Stimulated activated CD4-positive, alpha-beta T cell treated with anti-CD3 and anti-CD28 coated beads, Interleukin-2, amount 100 ng/mL, for 48 hours (primary cell): ENCODE measurements at places on chromosomes 5 and 9.
A peak's percentile ranks its signal among the peaks of the same experiment; 100 is the strongest.

GRCh38 chr5:155815248-155815647, 511.7 kb upstream of the SGCD start:
- no peak for DNase-seq

DNA sequence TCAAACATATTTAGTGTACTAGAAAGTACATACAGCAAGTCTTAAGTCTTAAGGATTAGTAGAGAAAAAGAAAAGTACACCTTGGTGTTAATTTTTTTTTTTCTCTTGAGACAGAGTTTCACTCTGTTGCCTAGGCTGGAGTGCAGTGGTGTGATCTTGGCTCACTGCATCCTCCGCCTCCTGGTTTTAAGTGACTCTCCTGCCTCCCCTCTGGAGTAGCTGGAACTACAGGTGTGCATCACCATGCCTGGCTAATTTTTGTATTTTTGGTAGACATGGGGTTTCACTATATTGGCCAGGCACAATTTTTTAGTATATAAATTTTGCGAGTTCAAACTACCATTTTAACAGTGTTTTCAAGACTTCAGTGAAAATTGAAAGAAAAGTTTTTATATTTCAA, 1941.1 kb upstream of the CDH6 start:
- no peak for DNase-seq

DNA sequence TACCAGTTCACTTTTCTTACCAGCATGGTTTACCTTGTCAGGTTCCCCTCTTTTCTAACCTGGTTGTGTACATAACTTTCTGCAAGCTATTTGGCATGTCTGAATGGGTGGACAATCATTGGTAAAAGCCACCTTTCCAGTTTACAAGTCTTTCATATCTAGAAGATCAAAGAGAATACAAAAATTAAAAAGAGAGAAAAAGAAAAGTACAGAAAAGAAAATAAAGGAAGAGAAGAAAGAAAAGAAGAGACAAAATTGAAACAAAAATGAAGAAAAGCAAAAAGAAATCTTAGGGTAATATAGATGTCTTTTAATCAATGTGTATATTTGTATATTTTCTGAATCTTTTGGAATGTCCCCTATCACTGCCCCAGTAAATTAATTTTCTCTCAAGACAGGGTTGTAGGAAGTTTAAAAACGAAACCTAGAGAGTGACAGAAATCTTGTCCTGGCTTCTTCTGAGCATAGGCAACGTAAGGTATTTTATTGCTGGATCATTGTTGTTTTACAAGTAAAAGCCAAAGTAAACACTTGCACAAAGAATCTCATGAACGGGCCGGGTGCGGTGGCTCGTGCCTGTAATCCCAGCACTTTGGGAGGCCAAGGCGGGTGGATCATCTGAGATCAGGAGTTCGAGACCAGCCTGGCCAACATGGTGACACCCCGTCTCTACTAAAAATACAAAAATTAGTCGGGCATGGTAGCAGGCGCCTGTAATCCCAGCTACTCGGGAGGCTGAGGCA, 98.7 kb upstream of the IFNE start:
- DNase-seq, result no peak

DNA sequence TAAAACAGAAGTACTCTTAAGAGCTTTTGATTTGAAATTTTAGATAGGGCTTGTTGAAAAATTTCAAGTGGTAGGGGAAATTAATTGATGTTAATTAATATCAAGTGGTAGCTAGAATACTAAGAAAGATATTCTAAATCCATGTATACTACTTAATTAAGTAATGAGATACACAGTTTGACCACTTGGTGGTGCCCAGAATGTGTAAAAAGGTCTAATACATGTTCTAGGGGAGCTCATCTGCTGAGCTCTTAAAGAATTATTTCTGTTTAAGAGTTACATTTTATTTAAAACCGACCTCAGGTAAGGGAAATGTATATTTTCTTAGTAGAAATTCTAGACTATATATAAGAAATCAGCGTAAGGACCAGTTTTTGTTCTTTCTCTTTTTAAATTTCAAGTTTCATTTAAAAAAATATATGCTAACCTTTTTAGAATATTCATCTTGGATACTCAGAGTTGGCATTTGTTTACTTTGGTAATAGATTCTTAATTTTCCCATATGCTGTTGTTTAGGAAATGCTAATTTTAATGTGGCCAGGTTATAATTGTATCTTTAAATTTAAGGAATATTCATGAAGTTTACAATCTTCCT, 61.5 kb downstream of the LNPEP start:
- DNase-seq, result no peak

DNA sequence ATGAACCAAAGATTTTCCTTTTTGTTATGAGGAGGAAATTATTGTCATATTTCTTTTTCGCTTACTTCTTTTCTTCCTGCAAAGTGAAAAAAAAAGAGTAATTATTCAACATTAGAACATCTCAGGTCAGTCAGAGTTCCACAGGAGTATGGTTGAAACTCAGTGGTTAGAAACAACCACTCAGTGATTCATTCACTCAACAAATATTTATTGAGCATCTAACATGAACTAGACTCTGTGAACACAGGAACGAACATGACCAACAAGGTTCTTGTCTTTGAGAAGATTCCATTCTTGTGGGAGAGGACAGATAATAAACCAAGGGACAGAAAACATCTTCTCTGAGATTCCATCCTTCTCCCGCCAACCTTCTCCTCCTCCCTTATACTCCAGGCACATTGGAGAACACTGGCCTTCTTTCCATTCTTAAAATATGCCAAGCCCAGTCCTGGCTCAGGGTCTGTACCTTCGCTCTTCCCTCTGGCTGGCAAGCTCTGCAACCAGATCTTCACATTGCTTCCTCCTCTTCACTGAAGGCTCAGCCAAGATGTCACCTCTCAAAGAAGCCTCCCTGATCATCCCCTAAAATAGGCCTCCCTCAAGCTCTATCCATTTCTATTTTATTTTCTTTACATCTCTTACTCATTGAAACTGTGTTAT, 6.8 kb upstream of the GRAMD2B start:
- DNase-seq, result no peak

GRCh38 chr5:66851306-66851705, 255.1 kb downstream of the MAST4 start:
- DNase-seq, result no peak

GRCh38 chr9:16043756-16044578, 491.1 kb downstream of the CCDC171 start:
- no peak for DNase-seq

- DNase-seq, result no peak
Observed at GRCh38 chr5:98934546-98934945, 5.7 kb upstream of the CHD1 start.

DNA sequence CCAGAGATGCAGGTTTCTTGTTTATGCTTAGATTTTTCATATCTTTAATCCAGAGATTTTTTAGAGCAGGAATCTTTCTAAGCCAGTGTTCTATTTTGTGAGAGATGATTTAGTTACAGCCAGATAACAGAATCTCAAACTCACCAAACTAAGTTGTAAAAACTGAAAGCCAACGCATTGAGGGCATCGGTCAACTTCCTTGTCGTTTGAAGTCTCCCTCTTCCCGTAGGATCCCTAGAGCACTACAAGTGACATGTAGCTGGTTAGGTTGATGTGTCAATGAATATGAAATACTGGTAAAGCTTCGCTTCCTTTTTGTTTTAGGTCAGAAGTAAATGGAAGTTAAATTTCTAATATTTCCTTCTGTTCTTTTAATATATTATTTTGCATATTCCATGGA, 139.6 kb downstream of the YIPF5 start:
- DNase-seq, result no peak

GRCh38 chr9:21135736-21136135, 5.9 kb downstream of the IFNW1 start:
- no peak for DNase-seq

DNA sequence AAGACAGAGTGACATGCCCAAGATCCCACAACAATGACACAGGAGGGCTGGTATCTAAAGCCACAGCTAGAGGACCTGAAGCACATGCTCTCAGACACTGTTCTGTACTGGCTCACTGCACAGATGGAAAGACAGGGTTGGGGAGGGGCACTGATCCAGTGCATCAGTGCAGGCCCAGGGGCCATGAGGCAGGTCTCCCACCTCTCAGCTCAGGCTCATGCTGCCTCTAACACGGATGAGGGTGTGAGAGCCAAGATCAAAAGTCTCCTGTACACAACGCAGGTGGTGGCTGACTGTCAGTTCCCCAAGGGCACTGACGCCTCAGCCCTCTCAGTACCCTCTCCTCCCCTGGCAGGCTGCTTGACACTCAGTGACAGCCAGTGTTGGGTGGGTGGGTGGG, 10.9 kb downstream of the RAPGEF1 start:
- peak; percentile 46 for DNase-seq
